ENCODE measurements at places on chromosomes 4 and X.

- DNase-seq, result no peak
These were observed 619.8 kb downstream of the DMD start for GRCh38 chrX:32591589-32591988.

DNA sequence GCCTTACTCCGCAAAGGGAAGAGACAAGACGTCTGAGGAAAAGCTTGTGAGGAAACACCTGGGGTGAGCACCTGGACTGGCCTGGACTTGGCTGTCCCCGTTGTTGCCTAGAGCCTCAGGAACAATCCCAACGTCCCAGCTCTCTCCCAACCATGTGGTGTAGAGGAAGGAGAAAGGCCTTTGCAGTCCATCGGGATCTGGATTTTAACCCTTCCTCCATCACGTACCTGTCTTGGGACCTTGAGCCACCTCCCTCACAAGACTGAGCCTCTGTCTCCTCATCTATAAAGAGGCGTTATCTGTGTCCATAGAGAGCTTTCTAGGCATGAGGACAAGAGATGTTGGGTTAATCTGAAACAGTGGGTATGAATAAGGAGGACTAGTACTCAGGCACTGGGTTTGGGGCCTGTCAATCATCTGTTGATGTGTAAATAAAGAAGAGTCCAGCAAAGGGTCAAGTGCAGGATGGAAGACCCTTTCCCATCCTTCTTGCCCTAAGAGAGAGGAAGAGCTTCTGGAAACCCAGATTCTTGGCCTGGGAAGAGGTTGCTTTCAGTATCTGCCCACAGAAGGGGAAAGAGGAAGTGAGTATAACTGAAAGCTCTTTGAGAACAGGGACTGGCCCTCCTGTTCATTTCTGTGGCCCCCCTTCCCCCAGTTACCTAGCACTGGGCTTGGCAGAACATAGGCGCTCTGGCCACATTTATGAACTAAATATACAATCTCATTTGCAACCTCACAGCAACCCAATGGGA, 137.1 kb downstream of the PJA1 start:
- peak; percentile 7 for DNase-seq

GRCh38 chr4:109648997-109649575, 54.2 kb downstream of the CASP6 start:
- DNase-seq, result no peak

DNA sequence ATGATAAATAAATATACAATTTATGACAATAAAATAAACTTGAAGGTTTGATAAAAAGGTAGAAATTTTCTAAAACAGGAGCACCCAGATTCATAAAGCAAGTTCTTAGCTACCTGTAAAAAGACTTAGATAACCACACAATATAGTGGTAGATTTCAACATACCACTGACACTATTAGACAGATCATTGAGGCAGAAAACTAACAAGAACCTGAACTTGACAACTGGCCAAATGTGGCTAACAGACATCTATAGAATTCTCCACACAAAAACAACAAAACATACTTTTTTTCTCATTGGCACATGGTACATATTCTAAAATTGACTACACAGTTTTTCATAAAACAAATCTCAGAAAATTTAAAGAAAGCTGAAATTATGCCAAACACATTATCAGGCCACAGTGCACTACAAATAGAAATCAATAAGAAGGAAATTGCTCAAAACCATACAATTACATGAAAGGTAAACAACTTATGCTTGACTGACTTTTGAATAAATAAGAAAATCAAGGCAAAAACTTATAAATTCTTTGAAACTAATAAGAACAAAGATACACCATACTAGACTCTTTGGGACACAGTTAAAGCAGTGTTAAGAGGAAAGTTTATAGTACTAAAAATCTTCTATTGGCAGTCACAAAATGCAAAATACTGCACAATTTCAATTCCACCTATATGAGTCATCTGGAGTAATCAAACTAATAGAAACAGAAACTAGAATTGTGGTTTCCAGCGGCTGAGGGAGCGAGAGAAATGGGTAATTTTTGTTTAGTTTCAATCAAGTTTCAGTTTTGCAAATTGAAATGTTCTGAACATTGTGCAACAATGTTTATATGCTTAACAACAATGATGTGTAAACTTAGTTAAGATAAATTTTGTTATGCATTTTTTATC, 925.6 kb downstream of the SH3BGRL start:
- no peak for DNase-seq

- no peak for DNase-seq
These were observed 2.1 kb upstream of the STAP1 start for GRCh38 chr4:67556436-67556835.

- DNase-seq, result no peak
These were observed 55.7 kb upstream of the CDKN2AIP start for GRCh38 chr4:183388777-183389176.

- DNase-seq, result no peak
These were observed 35.7 kb downstream of the AFAP1 start for GRCh38 chr4:7903791-7904516.
